ENCODE measurements at places on chromosomes 11 and 22.

DNA sequence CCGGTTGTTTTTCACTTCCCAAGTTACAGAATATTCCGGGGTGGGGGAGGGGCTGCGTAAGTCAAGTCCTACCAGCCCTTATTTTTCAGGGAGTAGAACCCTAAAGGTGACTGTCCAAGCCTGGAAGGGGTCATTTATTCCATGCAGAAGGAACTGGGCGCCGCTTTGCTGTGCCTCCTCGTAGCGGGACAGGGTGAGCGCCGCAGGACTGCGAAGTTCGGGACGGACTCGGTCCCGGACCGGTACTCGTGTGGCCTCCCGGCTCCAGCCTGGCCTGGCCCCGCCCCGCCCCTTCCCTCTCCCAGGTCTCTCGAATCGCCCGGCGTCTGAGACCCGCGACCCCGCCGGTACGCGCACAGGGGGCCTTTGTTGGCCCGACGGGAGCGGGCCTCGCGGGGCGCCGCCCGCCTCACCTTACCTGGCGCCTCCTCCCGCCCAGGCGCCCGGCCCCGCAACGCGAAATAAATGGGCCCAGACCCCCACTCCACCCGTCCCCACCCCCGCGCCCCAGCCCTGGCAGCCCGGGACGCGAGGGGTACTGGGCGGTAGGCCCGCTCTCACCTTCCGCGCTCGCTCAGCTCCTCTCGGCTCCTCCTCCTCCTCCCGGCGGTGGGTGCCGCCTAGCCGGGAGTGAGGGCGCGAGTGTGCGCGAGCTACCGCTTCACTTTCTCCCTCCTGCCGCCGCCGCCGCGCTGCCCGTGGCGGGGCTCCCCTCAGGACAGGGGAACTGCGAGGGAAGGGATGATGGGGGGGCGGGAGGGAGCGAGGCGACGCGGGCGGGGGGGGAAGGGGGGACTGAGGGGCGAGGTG, 698 bp downstream of the PAK1 start:
- DNase-seq = peak; percentile 43

DNA sequence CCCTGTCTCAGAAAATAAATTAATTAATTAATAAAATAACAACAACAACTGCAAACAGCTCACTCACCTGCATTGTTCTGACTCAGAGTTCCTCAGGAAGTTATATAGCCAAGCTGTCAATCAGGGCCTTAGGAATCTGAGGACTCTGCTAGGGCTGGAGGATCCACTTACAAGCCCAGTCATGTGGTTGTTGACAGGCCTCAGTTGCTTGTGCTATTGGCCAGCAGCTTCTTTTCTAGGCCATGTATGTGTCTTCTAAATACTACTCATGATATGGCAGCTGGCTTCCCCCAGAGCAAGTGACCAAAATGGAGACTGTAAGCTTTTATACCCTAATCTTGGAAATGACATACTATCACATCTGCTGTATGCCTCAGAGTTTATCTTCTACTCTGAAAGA, 20.8 kb upstream of the ATP5MG start:
- DNase-seq = no peak

- DNase-seq = no peak
Measured at GRCh38 chr11:86955111-86955360, 159 bp downstream of the FZD4 start.

GRCh38 chr11:11372461-11372860, 19.4 kb upstream of the CSNK2A3 start:
- DNase-seq = no peak

GRCh38 chr11:73480677-73481076, 104.5 kb downstream of the RELT start:
- no peak for DNase-seq

DNA sequence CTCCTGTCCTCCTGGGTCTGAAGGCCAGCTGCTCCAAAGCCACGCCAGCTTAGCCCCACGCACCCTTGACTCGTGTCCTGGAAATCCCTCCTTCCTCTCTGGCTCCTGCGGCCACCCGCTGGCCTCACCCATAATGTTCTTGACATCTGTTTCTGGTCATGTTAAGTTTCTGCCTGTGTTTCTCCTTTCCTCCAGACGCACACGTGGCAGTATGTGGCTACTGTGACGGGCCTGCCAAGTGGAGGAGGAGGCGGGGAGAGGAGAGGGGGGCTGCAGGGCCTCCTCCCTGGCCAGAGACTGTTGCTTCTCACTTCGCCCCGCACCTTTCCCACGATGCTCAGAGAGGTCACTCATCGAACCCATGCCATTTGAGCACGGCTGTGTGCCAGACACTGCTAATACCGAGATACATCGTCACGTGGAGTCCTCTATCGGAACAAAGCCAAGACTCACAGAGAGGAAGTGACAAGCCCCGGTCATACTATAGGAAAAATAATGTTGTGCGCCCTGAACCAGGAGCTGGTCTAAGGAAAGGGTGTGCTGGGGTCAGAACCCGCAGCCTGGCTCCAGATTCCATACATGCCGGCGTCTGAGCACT, 11.5 kb downstream of the C1QTNF6 start:
- DNase-seq = no peak

DNA sequence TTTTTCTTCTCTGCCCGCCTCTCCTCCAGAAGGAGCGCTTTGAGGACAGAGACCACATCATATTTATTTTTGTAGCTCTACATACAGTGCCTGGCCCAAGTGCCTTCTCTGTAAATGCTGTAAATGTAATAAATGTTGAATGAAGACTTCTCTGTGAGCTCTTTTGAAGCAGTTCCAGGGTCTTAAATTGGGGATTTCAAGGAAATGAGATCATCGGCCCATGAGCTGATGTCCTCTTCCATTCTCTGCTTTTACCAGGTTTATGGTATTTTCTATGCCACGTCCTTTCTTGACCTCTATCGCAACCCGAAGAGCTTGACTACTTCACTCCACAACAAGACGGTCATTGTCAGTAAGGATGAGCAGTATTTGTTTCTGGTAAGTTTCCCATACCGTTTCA, 165.7 kb upstream of the SORL1-AS1 start:
- no peak for DNase-seq

DNA sequence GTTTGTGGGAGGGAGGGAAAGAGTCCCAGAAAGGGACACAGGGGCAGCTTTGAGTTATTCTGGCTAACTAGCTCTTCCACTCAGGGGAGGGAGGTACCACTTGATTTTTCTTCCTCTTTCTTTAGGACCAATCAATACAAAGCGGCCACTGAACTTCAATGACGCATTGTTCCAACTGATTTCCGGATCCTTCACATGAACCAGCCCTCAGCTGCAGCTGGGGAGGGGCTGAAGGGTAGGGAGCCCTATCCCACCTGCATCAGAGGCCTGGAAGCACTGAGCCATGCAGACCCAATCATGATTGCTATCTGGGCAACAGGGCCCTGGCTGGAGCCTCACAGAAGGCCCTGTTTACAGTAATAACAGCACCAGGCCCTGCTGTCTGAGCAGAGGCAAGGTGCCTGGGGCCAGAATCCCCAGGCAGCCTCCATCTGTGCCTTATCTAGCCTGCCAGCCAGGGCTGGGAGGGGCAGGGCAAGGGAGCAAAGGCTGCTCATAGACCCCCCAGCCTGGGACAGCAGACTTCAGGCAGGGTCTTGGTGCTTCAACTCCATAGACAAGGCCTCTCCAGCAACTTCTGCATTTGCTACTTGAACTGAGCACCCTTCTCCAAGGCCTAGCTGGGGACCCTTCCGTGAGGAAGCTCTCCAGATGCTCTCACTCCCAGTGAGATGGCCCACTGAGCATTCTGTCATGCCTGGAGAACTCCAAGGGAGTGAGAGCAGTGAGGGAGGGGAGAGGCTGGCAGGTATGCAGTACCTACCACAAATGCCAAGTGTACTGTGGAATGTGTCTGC, 22.5 kb downstream of the CLPB start:
- no peak for DNase-seq

DNA sequence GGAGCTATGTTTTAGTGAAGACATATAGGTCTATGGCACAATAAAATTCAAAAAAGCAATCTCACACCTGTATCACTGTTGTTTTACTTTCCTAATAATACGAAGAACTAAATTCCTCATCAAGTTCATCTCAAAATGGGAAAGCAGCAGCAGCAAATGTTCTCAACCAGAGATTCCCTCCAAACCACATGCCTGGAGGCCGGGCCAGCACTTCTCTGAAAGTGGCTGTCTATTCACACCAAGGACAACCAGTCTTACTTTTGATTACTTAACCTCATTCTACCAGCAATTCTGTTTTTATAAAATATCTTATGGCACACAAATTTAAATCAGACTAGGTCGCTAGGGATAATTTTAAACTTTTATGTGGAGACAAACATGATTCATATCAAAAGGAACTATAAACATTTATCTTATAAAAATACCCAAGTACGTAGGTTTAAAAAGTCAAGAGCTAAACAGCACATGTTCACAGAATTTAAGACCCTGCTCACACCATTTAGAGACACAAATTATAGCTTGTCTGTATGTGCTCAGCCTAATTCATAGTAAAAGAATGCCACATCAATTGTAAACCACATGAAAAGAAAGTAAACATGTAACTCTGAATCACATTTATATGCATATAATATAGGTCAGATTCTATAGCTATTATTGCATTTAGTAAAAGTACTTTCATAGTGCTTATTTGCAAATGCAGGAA, 46.1 kb downstream of the RRAS2 start:
- no peak for DNase-seq

- DNase-seq = no peak
Measured at GRCh38 chr11:70816156-70816678, 417.9 kb downstream of the CTTN start.

DNA sequence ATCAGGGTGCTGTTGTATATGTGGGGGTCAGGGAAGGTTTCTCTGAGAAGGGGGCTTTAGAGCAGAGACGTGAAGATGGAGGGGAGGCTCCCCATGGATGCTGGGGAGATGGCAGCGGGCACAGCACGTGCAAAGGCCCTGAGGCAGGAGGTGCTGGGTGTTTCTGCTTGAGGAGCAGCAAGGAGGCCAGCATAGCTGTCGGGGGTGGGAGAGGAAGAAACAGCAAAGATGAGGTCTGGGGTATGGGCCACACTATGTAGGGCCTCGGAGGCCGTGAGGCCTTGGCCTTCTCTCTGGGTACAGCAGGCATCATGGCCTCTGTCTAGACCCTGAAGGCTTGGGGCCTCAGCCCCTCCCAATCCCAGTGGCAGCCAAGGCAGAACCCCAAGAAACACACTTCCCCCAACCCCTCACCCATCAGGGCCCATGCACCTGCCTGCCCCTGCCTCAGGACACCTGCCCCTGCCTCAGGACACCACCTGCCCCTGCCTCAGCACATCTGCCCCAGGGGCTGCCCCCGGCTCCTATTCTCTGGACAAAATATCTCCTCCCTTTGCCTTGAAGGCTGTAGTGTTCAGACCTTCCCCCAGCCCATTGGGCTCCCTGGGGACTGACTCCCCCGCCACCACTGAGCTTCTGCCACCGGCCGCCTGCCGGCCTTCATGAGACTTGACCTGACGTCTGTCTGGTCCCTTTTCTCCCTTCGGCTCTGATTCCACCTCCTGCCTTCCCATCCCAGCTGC, 6.2 kb downstream of the ALDH3B1 start:
- DNase-seq = no peak

GRCh38 chr11:12177739-12178338, 67.4 kb downstream of the MICAL2 start:
- DNase-seq = no peak

DNA sequence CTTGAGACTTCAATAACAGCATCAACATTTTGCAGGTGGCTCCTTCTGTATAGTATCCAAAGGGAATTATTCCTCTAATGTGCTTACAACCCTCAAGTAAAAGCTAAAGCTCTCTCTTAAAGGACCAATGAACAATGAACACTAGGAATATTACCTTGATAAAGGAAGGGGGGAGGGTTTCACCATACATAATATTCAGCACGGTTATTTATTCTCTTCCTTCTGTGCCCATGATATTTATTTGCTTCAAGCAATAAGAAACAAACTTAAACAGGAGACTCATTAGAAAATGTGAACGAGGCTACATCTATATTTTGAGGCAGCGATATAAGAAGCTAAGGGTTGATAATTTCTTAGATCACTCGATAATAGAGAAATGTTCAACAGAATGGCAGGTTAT, 21.2 kb downstream of the BLID start:
- DNase-seq = no peak

DNA sequence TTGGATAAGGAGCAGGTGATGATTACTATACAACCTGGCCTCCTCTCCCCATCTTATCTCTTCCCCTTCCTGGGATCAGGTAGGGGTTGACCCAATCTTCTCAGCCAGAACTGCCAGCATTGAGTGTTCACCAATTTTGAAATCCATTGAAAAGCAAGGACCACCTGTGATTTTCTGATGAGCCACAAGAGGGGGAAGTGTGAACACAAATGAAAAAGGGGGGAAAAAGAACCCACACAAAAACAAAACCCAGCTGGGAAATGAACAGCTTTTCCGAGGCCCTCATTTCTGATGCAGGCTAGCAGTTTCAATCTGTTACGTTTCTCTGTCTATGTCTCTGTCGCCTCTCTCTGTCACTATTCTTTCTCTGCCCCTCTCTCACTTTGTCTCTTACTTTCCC, 161.9 kb downstream of the INSC start:
- DNase-seq = no peak

DNA sequence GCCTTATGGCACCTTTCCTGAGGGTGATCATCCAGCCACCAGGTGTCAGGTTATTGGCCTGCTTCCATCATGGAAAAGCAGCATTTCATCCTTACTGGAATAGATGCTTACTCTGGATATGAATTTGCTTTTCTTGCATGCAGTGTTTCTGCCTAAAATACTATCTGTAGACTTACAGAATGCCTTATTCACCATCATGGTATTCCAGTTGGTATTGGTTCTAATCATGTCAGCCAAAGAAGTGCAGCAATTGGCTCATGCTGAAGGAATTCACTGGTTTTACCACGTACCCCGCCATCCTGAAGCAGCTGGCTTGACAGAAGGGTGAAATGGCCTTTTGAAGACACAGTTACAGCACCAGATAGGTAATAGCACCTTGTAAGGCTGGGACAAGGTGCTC, 194.2 kb downstream of the AASDHPPT start:
- DNase-seq = no peak

DNA sequence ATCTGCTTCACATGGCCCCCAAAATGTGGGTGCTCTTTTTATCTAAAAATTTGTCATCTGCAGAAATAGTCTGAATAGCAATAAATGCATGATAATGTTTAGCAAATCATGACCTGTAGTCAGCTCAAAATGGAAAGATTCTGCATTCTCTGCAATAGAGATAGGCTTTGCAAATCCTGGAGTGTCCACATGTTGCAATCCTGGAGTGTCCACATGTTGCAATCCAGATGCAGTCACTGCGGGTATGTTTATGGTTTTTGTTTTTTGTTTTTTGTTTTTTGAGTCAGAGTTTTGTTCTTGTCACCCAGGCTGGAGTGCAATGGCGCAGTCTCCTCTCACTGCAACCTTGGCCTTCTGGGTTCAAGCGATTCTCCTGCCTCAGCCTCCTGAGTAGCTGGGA, 20.2 kb upstream of the LRRC32 start:
- no peak for DNase-seq

DNA sequence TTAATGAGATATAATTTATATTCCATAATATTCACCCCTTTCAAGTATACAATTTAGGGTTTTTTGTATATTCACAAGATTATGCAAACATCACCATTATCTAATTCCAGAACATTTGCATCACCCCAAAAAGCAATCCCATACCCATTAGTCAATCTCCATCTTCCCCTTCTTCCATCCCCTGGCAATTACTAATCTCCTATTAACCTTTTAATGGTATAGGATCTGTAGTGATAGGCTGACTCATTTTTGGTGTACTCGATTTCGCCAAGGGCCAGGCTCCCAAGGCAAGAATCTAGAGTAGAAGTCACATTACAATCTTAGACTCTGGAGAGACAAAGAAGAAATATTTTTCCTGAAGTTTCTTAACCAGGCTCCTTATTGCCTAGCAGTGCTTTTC, 113.4 kb downstream of the GAB2 start:
- DNase-seq = no peak

- DNase-seq = no peak
Measured at GRCh38 chr11:13463779-13464290, 813 bp upstream of the BTBD10 start.

All from activated T-cell treated with anti-CD3 and anti-CD28 coated beads for 4 hours (primary cell).